Right hindlimb (tissue), 1 donor: ENCODE measurements at places on chromosomes 7 and 10.
A peak's percentile ranks its signal among the peaks of the same experiment; 100 is the strongest.

GRCh38 chr10:91154842-91155241, 65.6 kb upstream of the PCGF5 start:
- no peak for DNase-seq

DNA sequence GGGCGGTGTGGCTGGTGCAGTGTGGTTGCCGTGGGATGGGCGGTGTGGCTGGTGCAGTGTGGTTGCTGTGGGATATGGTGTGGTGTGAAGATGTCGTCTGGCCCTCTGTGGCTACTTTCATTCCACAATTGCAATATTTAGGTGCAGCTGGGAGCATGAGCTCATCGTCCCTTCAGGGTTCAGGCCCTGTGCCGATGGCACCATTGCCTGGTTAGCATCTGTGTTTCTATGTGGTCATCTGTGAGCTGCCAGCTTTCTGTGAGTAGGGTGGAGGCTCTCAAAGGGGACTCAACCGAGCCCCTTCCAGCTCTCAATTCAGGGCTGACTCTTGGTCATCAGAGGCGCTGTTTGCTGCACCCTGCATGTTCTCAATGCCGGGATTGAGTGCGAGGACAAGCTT, 3.6 kb downstream of the ADGRA1 start:
- no peak for DNase-seq

GRCh38 chr7:104878577-104878976, 135.4 kb upstream of the KMT2E start:
- DNase-seq: no peak

- no peak for DNase-seq
Measured at GRCh38 chr10:123624086-123624485, 42.1 kb upstream of the GPR26 start.

DNA sequence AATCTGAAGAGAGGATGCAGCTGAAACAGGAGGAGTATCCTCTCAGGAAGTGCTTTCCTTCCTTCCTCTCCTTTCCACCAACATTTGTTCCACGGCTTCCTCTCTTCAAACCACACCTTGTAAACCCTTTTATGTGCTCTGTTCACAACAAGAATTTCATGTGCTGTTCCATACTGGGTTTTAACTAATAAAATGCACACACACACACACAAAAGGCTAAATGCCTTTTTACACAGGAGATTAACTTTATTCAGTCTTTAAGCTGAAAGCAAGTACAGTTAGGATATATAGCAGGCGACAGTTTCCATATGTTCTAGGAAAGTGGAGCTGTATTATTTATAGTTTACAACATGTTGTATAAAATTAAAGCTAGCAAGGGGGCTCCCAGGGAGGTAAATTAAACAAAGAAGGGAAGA, 106.7 kb downstream of the REEP3 start:
- no peak for DNase-seq

DNA sequence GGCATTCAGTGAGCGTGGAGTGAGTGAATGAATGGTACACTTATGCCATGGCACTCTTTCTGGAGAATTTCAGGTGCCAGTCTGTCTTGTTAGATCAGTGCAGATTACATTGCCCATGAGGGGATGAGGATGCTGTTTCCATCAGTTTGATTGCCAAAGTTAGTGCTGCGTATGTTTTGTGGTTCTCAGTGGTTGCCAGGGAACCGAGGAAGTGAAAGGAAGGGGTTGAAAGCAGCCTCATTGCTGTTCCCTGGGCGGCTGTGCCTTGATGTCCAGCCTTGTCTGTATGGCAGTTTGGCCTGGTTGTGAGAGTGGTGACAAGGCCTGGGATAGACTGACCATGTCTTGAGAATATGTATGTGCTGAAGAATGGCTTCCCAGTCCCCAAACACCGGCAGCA, 30.2 kb downstream of the WBP1L start:
- peak; percentile 69 for DNase-seq

- DNase-seq: no peak
Measured at GRCh38 chr7:40629891-40630290, 495.1 kb downstream of the SUGCT start.
